ENCODE measurements at places on chromosomes 1 and 21.

GRCh38 chr21:33734291-33734690 is 92.0 kb downstream of the ITSN1 start:
- no peak for DNase-seq

- DNase-seq = no peak
Measured at GRCh38 chr1:1625824-1626206, 6.2 kb upstream of the MMP23B start.

DNA sequence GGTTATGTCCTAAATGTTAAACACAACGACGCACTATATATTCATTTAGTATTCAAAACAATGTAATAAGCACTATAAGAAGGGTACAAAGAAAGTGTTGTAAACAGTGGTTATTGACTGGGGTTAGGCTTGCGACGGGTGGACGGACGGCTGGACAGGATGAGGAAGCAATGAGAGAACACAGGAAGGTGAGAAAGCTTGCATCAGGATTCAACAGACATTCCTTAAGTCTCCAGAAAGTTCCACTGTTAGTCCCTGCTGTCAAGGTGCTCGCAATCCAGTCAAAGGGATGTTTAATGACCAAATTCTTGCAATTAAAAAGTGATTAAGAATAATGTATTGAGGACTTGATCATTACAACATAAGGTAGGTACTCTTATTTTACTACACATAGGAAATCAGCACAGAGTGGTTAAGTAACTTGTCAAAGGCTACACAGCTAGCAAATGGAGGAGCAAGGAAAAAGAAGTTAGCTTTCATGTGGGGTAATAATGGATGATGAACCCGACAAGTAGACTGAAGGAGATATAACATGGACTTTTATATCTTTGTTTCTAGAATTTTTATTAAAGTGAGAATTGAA is 994 bp upstream of the ACBD6 start:
- no peak for DNase-seq

GRCh38 chr1:37655274-37655673 is 20.6 kb upstream of the RSPO1 start:
- DNase-seq = no peak

DNA sequence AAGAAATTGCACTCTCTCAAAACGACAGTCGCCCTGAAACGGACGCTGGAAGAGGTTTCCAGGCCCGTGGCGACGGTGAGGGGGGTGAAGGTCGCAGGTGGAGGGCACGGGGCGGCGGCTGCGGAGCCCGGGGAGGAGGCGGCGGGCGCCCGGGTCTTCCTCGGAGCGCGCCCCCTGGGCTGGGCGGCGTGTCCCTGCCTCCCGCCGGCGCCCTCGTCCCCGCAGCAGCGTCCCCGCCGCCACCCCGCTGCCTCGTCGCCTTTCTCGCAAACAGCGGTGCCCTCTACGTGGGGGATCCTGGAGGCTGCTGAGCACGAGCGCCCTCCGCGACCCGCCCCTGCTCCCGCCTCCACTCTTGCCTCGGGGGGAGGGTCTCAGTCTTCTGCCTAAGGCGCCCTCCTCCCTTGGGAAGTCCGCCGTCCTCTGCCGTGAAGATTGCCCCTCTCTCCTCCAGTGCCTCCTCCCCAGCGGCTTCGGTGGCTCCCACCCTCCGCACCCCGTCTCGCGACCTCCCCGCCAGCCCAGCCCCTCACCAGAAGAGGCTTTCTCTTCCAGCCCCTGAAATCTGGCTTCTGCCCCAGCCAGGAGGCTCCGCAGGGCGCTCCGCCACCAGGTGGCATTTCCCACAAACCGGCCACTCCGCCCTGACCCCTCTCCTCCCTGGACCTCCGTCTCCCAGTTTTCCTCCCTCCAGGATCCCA is 227.4 kb downstream of the SDCCAG8 start:
- no peak for DNase-seq

- no peak for DNase-seq
Measured at GRCh38 chr1:84956097-84956496, 40.8 kb downstream of the MCOLN2 start.

DNA sequence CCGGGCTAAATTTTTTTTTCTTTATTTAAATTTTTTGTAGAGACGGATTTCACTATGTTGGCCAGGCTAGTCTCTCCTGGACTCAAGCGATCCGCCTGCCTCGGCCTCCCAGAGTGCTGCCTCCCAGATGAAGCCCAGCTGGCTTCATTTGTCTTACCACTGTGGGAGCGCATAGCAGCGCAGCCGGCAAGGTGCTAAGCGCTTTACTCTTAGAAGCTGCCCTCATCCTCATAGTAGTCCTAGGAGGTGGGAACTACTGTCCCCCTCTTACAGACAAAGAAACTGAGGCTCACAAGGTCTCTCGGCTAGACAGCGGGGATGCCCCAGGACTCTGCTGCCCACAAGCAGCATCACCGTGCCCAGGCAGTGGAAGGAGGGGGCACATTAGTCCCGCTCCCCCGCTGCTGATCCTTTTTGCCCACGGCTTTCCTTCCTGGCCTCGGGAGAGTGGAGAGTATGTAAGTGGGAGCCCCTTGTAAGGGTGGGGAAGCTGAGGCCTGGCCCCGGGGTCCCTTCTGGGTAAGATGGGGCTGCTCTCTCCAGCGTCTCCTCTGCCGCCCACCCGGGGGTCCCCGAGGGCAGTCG is 726 bp downstream of the TMEM54 start:
- no peak for DNase-seq

DNA sequence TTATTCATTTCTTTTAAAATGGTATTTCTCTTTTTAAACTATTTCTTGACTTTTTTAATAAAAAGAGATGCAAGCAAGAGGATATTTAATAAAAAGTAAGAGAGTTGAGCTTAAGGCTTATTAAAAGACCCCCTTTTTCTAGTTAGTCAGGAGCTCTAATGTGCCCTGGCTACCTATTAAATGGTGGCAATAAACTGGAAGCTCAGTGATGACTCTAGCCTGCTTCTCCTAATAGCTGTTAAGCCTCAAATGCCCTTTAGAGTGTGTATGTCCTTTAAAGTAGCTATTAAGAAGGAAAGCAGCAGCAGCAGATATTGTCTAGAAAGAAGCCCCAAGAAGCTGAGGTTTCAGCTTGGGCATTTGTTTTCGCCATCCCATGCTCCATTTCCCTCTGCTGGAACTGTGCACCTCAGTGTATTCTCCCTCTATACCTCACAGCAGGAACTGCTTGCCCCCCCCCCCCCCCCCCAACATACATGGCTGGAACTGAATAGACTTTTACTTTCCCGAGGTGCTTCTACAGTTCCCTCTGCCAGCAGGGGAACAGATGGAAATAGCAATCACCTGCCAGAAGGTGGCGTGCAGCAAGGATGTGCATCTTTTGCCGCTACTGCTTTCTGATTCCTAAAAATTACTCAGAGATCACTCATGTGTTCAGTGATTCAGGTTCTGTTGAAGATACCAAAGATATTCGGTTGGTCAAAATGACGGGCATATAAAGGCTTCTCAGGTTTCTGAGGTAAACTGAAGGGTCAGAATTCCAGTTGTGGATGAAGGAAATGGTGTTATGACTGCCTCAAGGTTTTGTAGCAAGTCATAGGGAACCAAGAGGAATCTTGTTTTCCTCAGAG is 2.5 kb downstream of the RGS4 start:
- DNase-seq = peak; percentile 39

- DNase-seq = no peak
Measured at GRCh38 chr1:216153130-216153529, 270.1 kb downstream of the USH2A start.

DNA sequence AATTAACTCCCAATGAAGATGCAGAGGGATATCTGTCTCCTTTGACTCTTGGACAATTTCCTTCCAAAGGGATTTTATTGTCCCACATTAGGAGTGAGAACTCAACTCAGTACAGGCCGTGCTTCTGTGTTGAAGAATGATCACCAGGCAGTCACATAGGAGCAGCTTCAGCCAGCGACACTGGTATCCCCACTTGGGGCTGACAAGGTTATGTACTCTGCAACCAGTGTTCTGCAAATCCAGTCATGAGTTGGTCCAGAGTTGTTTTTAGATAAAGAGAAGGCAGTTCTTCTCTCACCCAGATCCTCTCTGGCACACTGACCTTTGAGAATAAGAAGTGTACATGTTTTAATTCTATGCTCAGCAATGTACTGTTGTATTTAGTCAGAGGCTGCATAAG is 415.8 kb downstream of the SETD4 start:
- no peak for DNase-seq

DNA sequence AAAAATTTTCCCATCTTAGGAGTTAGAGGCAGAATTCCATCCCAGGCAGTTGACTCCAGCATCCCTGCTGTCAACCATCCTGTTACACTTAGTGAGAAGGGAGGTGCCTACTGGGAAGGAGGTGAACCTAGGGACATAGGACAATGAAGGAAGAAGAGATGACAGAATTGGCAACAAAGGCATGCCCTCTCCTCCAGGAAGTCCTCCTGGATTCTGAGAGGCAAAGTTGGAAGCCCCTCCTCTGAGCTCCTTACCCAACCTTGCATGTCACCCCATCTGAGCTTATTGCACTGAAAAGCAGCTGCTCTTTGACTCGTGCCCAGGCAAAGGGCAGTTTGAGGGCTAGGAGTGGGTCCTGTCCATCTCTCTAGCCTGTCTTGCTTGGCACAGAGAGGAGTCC is 66.9 kb downstream of the PAX7 start:
- DNase-seq = no peak

- DNase-seq = no peak
Measured at GRCh38 chr21:37886120-37886519, 30.1 kb downstream of the KCNJ6 start.

- no peak for DNase-seq
Measured at GRCh38 chr21:46411236-46411635, 47.5 kb upstream of the DIP2A start.

- DNase-seq = no peak
Measured at GRCh38 chr21:39750670-39751069, 5.7 kb downstream of the IGSF5 start.

DNA sequence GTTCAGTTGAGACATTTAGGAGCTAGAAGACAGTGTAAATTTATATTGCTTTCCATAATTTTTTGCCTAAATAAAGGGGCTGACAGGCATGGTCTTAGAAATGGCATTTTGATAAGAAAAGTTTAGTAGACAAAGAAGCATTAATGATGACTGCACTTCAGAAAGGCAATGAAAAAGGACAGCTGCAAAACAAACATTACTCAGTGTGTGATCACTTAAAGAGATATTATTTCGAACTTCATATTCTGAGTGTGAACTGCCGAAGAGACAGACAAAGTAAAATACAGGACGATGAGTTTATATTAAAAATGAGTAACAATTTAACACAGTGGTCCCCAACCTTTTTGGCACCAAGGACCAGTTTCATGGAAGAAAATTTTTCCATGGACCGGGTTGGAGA is 243.1 kb downstream of the DPYD start:
- no peak for DNase-seq

- no peak for DNase-seq
Measured at GRCh38 chr1:36284061-36284460, 22.1 kb upstream of the SH3D21 start.

GRCh38 chr1:168691541-168691940 is 37.5 kb downstream of the DPT start:
- DNase-seq = no peak

- no peak for DNase-seq
Measured at GRCh38 chr1:5423109-5423508, 569.1 kb downstream of the NPHP4 start.

- DNase-seq = no peak
Measured at GRCh38 chr1:91501523-91501851, 836 bp downstream of the CDC7 start.

DNA sequence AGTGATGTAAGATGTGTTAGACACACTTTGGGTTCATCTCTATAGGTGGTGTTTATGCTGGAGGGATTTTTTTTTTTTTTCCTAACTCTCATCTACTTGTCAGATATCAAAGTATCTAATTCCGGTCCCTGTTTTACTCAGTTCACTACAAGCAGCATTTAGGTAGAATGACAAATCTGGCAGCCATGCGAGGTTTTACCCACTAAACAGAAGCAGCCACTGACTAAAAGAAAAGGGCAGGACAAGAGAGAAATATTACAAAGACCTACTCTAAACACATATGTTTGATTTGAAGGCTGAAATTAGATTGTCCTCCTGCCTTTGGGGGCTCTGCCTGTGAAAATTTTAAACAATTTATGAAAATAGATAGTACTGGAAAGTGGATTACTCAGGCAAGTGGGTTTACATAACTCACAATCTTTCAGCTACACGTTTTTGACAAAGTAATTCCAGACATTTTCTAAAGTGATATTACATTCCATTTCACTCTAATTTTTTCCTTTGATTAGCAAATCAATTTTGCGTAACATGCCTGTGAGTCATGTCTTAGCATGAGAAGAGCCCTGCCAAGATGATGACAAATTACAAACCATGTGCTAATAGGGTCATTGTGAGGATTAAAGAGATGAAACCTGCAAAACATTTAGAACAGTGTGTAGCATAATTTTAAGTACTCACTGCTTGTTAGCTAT is 172.6 kb downstream of the PLA2G4A start:
- DNase-seq = no peak

DNA sequence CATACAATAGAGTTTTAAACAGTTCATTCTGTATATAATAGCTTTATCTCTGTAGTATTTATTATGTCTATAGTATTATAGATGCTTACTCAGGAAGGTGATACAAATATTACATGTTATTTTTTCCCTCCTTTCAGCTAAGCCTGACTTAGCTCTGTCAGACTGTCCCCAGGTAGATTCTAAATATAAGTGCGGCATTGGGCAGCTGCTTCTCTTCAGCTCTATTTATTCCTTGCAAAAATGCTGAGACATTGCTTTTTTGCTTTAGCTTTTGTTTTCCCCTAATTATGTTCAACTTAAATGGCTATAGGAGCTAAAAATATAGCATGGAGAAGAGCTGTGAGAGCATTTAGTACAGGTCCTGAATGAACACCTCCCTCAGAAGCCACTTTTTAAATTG is 203.2 kb upstream of the BEND5 start:
- DNase-seq = no peak

DNA sequence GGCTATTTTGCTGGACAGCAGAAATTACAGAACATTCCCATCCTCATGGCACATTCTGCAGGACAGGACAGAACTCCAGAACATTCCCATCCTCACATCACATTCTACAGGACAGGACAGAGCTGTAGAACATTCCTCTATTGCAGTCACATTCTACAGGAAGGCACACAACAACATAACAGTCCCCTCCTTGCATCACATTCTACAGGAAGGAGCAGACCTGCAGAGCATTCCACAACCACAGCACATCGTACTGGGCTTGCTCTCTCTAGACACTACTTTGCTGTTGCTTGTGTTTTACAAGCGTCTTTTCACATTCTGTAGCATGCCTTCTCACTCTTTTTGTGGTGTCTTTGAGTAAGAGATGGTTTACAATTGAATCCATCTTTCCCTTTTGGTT is 26.8 kb upstream of the ABCB10 start:
- DNase-seq = no peak

DNA sequence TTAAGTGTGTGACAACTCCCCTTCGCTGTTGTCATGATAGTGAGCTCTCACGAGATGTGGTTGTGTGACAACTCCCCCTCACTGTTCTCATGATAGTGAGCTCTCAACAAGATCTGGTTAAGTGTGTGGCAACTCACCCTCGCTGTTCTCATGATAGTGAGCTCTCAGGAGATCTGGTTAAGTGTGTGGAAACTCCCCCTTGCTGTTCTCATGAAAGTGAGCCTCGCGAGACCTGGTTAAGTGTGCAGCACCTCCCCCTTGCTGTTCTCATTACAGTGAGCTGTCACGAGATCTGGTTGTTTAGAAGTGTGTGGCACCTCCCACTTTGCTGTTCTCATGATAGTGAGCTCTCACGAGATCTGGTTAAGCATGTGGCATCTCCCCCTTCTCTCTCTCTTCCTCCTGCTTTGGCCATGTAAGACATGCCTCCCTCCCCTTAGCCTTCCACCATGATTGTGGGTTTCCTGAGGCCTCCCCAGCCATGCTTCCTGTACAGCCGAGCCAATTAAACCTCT is 25.1 kb upstream of the LSS start:
- no peak for DNase-seq

GRCh38 chr1:31421371-31422040 is 8.5 kb downstream of the SERINC2 start:
- no peak for DNase-seq

- DNase-seq = no peak
Measured at GRCh38 chr1:197842646-197843045, 59.8 kb upstream of the C1orf53 start.

All from uterus (tissue), 4 donors.